ENCODE measurements at places on chromosomes 1 and 21. TPM values are rescaled to one million over a fixed set of nuclear protein-coding genes. Genes with fewer than 3 reads are reported as not detected.

Gene CBR3
- total RNA-seq = 16.8 TPM

Gene AK5
- 9.9 TPM for total RNA-seq

Gene DMBX1
- total RNA-seq = 0.05 TPM

Gene CYP2J2
- total RNA-seq = 1.3 TPM

Gene SLC16A4
- total RNA-seq = 0.44 TPM

Gene DDAH1
- total RNA-seq = 0.11 TPM

Gene FCMR
- 49.3 TPM for total RNA-seq

Gene ZNF593OS
- total RNA-seq = not detected

Gene OPRD1
- not detected for total RNA-seq

Gene RASAL2
- not detected for total RNA-seq

Gene OR6K3
- not detected for total RNA-seq

Gene MAP3K21
- total RNA-seq = 3.0 TPM

Gene GCSAML
- total RNA-seq = 0.09 TPM

Gene ADAM30
- not detected for total RNA-seq

All from activated CD4-positive, alpha-beta T cell treated with anti-CD3 and anti-CD28 coated beads for 36 hours (primary cell).